ENCODE measurements at places on chromosomes 4 and X.

GRCh38 chr4:102819588-102820365 is 7.6 kb downstream of the UBE2D3 start:
- DNase-seq = no peak

- DNase-seq = peak; percentile 52
Observed at GRCh38 chrX:136711147-136711546, 63.2 kb downstream of the CD40LG start.

DNA sequence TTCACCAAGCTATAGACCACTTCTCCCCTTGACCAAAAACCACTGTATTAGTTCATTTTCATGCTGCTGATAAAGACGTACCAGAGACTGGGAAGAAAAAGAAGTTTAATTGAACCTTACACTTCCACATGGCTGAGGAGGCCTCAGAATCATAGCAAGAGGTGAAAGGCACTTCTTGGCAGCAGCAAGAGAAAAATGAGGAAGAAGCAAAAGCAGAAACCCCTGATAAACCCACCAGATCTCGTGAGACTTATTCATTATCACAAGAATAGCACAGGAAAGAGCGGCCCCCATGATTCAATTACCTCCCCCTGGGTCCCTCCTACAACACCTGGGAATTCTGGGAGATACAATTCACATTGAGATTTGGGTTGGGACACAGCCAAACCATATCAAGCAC is 97.8 kb downstream of the DOCK11 start:
- DNase-seq = peak; percentile 76

DNA sequence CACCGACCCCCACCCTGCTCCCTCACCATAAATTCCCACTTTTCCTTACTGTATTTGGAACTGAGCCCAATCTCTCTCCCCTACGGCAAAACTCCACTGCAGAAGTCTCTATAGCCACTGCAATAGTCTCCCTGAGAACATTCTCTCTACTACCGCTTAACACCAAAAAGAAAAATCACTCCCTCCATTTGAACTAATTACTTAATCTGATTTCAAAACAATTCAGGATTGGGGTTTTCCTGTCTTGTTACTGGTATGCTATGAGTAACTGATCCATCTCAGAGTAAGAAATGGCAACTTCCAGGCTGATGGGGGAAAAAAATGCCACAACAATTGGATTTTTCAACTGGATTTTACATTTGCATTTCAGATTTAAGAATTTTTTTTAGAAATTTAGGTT is 5.8 kb downstream of the PAPSS1 start:
- DNase-seq = no peak

- DNase-seq = no peak
Observed at GRCh38 chrX:21905313-21905712, 35.2 kb upstream of the SMS start.

DNA sequence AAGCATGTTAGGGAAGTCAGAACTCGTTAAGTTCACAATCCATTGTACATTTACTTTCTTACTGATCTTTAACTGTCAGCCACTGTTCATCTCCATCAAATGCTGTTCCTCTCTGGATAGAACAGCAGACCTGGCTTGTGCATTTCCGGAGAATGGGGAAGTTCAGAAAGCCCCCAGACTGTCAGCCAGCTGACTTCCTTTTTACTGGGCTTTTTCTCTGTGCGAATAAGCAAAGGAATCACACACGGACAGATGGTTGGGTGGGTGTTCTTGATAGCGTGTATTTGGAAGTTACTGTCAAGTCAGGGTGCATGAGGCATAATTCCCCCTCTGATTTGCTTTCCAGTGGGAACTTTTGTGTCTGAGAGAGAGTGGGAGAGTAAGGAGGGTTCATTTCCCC is 56.8 kb downstream of the TSPAN7 start:
- peak; percentile 64 for DNase-seq

DNA sequence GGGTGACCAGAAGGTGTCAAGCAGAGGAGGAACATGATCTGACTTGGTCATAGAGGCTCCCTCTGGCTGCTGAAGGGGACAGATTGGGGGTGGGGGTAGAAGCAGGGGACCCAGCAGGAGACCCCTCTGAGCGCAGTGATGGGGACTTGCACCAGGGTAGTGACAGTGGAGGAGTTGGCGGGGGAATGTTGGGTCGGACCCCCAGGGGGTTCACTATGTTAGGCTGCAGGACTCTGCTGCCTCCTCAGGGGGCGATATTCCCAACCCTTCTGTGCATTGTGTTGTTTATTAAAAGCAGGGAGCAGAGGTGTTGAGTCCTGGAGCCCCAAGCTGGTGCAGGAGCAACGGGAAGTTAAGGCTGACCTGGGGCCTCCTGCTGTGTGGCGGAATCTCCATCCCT is 8.8 kb downstream of the WDR13 start:
- no peak for DNase-seq

GRCh38 chr4:184350213-184350817 is 124.0 kb downstream of the IRF2 start:
- DNase-seq = no peak

DNA sequence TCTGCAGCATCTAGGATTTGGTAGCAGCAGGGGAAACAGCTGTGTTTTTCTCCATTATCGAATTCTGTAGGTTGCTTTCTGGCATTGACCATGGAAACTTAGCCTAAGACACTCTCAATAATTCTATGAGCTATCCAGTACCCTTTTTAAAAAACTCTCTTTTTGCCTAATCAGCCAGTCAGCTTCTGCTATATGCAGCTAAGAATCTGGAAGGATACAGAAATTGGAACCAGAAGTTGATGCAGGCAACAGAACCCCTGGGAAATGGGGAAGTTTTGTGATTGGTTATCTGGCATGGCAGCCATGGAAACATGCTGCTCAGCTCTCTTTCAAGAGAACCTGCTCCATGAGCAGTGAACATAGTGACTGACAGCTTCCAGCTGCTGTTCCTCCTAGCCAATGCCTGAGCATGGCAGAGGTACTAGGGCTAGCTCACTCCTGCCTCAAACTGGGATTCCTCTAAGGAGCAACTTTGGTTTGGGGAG is 417.6 kb upstream of the MAOA start:
- no peak for DNase-seq

DNA sequence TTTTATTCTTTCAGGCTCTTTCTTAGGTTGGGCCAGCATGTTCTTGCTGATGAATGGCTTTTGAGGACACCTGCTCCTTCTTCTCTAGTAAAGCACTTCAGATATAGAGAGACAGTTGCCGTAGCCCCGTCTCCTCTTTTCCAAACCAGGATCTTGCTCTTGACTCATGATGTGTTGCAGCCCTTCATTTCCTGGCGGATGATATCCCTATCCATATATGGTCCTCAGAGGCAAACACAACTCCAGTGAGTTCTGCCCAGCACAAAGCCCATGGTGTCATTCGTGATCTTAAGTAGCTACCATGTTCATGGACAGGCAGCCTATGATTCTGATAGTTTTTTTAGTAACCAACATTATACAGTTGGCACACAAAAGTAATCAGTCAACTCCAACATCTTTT is 59.8 kb upstream of the ACSL1 start:
- DNase-seq = no peak

GRCh38 chr4:78343682-78344081 is 207.9 kb upstream of the ANXA3 start:
- DNase-seq = peak; percentile 46

DNA sequence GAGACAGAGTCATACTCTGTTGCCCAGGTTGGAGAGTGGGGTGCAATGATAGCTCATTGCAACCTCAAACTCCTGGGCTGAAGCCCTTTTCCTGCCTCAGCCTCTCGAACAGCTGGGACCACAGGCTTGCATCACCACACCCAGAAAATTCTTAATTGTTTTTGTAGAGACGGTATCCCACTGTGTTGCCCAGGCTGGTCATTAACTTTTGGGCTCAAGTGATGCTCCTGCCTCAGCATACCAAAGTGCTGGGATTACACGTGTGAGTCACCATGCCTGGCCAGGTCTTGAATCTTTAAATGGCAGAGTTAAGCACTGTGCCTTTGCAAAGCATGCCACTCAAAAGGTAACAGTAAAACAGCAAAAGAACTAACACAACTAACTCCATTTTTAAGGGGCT is 28.6 kb upstream of the BBS12 start:
- no peak for DNase-seq

DNA sequence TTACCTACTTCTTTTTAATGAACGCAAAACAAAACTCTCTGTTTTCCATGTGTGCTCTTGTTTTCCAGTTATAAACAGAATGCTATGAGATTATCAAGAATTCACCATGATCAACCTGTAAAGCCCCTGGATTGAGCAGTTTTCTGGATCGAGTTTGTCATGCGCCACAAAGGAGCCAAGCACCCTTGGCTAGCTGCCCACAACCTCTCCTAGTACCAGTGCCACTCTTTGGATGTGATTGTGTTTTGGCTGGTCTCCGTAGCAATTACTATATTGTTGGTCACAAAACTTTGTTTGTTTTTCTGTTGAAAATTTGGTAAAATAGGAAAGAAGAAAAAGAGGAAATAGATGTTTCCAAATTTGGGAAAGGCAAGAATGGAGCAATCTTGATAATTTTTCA is 51.1 kb downstream of the UGT2B7 start:
- no peak for DNase-seq

DNA sequence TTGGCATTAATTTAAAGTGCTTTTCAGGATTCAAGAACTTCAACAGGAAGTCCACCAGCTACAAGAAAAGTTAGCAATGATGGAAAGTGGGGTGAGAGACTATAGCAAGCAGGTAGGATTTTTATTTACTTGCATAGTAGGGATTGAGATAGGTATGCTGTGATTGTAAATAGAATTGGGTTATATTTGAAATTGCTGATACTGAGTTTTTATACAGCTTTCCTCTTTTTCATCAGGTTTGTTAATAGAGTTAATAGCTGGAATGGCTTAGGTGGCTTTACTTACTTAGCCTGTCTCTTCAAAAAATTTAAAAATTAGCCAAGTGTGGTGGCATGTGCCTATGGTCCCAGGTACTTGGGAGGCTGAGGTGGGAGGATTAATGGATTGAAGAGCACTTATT is 10.9 kb downstream of the CEP135 start:
- DNase-seq = no peak

DNA sequence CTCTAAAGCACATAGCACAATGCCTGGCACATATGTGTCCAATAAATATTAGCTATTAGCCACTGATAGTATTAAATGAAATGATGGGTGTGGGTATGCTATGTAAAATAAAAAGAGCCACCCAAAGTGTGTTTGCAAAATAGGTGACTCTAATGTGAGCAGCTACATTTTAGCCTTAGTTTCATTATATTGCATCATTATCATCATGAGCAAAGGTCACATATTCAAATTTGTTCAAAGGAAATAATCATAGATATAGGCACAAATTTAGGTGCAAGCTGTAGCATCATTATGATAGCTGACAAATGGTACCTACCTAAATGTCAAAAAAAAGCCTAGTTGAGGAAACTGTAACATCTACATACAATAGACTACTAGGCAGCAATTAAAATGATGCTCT is 373.9 kb upstream of the FGF13 start:
- peak; percentile 18 for DNase-seq

- no peak for DNase-seq
Observed at GRCh38 chr4:8205749-8206611, 6.9 kb downstream of the SH3TC1 start.

DNA sequence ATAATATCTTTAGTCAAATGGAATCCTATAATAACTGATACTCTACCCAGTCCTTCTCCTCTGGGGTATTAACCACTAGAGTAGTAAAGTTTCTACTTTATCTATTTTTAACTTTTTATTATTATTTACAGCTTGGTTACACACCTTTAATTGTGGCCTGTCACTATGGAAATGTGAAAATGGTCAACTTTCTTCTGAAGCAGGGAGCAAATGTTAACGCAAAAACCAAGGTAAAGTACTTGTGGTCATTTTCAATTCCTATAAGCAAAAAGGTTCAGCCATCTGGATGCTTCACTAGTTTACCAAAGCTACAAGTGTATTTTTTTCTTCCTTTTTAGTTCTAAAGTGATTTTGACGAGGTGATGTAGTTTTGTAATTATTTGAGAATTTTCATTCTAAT is 238.8 kb downstream of the ANK2 start:
- no peak for DNase-seq

GRCh38 chr4:175450446-175450845 is 361.6 kb downstream of the GPM6A start:
- DNase-seq = no peak

- DNase-seq = no peak
Observed at GRCh38 chr4:184955636-184956035, 62.7 kb upstream of the HELT start.

GRCh38 chr4:151922811-151923210 is 162.0 kb upstream of the GATB start:
- no peak for DNase-seq

All from OCI-M1 (cell line).